MV-4-11 (cell line): ENCODE measurements at places on chromosomes 2 and 18.

GRCh38 chr2:78077633-78078032, 555.5 kb upstream of the LRRTM4 start:
- no peak for DNase-seq

DNA sequence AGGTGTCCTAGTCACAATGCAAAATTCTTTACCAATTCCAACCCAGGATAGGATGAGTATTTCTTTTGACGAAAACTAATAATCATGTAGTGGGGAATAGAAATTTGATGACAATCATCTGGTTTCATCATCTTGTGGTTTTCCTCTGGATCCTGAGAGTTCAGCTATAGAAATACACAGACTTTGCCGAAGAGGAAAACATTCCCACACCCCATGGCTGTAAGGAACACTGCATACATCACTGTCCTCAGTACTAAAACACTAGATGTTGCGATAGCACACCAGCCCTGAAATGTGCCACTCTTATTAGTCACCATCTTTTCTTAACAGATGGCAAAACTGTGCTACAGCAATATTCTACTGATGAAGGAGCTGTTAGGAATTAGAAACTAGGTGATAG, 29.4 kb downstream of the CERKL start:
- no peak for DNase-seq

GRCh38 chr18:34651586-34652369, 58.3 kb upstream of the DTNA start:
- DNase-seq, result peak; percentile 43

DNA sequence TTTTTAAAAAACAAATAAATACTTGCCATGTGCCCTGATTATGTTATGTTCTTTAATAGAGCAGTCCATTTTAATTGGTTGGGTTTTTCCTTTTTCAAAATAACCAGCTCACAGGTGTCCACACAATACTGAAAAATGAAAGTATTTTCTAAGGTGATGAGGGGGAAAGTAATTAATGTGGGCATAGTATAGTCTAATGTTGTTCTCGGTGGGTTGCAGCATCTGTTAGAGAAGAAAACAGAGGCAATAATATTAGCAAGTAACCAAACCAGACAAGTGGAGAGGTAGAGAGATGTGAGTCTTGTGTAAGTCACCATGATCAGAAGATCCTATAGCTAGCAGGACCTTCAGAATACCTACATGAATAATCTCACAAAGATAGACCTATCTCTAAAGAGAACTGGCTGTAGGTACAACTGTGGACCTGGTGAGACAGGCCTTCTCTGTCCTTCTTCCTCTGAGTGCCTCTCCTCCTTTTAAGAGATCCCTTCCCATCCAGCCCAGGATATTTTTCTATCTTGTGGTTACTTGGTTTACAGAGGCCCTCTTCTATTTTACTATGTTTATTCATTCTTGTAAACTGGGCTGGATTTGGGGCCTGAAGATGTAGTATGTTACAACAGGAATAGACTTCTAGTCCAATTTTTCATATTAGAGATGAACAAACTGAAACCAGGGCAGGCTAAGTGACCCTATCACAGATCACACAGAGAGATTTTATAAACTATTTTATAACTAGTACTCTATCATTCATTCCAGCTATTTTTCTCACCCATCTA, 67.1 kb upstream of the MSTN start:
- no peak for DNase-seq

DNA sequence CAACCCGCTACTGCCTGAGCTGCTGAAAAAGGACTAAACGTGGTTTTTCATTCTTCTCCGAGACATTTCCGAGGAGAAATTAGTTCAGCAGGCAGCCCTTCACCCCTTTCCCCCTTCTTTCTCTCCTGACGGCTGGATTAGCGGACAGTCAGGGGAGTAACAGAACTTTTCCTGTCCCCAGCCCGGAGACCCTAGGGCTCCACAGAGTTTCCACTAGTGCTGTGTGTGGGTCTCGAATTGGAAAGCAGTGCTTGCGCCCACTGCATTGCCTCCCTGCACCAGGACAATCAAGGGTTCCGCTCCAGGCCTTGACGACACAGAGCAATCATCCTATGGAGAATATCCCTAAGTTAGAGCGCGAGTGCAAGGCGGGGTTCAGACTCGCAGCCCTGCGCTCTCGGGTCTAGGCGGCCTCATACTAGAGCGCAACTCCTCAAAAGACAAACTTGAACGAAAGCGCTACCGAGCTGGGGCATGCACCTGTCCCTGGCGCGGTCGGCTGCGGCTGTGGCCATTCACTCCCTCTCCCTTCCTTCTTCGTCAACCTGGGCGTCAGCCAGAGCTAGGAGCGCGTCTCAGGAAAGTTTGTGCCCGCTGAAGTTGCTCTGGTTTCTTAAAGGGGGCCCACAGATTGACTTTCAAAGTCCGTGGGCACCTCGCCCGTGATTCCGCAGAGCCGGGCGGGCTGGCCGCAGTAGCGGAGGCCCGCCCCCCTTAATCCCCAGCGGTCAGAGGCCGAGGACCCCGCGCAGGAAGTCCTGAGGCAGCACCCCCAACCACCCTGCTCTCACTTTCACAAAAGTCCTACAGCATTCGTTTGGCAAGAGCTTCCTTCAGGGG, 801 bp downstream of the OSR1 start:
- no peak for DNase-seq

- no peak for DNase-seq
These were observed 262.6 kb downstream of the MREG start for GRCh38 chr2:215750763-215751162.

DNA sequence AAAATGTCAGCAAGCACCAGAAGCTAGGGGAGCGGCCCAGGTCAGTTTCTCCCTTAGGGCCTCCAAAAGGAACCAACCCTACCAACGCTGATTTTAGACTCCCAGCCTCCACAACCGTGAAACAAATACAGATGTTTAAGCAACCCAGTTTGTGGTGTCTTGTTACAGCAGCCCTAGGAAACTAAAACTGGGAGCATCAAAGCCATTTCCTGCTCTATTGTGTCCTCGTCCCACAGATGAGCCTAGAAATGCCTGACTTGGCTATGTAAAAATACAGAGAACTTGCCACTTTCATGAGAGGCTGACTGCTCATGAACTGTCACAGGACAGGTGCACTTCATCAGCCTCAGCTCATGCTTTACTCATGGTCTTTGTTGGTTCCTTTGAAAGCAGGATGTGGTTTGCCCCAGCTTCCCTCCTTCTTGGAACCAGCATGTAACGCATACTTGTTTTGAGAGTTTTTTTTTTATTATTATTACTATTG, 97.6 kb upstream of the SLC39A10 start:
- DNase-seq, result peak; percentile 99

DNA sequence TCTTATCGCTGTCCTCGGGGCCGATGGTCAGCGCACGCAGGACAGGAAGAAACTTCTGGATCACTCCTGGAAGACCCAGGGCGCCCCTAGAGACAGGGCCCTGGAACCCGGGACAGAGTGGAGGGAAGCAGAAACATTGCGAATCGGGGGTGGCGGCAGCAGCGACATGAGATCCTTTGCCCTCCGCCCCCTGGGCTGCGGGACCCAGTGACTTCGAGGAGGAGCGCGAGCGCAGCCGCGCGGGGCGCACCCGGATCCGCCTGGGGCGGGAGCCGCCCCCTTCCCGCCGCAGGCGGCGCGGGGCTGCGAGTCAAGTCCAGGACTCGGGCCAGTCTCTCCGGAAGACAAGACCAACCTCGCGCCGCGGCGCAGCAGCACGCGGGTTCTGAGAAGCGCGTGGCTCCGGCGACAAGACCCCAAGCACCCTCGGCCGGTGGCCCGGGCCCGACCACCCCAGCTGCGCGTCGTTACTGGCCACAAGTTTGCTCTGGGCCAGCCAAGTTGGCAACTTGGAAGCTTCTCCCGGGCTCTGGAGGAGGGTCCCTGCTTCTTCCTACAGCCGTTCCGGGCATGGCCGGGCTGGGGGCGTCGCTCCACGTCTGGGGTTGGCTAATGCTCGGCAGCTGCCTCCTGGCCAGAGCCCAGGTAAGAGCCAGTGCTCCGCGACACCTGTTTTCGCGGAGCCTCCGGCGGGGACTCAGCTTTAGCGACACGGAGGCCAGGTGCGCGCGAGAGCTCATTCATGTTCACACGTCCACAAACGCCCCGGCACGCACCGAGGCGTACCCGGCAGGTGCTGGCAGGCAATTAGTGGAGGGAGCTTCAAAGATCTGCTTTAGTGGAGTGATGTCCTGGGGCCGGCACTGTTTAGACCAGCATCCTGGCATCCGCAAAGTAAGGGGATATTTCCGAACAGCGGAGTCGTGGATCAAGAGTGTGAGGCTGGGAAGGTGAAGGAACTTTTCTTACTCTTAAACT, at the start of gene PTH2R:
Gene PTH2R (plus strand): TSS at position 319 of the 978 bp plus-strand sequence. CDS start 252 bp downstream, at position 571.
- no peak for DNase-seq

GRCh38 chr2:168571061-168571460, 115.0 kb downstream of the CERS6 start:
- no peak for DNase-seq

GRCh38 chr2:219987830-219988229, 360.4 kb downstream of the SLC4A3 start:
- peak; percentile 11 for DNase-seq

DNA sequence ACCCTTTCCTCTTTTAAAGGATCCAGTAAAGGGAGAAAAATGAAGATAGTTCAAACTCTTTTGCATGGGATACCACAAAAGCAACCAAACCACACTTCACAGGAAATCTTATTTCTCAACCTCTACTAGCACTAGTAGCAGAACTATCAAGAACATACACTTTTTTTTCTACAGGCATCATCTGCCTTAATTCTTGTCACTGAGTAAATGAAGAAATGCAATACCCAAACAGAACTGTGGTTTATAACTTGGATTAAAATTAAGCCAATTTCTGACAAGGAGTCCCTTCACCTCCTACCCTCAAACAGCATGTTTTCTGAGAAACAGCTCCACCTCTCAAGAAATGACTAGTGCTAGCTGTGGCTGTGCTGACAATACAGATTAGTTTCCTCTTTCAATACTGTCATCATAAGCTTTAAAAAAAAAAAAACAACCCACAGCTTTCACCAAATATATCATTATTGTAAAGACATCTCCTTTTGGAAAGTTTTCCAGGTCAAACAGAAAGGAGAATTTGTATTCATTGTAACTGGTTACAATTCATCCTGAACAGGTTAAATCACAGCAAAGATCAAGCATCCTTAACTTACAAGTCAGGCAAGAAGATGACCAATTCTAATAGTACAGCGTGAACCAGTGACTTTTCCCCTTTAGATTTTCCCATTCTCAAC, 44.4 kb downstream of the PTPN2 start:
- DNase-seq, result peak; percentile 99

GRCh38 chr2:27506587-27506986, 9.9 kb downstream of the GCKR start:
- no peak for DNase-seq

GRCh38 chr2:164044622-164045021, 308.8 kb upstream of the FIGN start:
- DNase-seq, result no peak

DNA sequence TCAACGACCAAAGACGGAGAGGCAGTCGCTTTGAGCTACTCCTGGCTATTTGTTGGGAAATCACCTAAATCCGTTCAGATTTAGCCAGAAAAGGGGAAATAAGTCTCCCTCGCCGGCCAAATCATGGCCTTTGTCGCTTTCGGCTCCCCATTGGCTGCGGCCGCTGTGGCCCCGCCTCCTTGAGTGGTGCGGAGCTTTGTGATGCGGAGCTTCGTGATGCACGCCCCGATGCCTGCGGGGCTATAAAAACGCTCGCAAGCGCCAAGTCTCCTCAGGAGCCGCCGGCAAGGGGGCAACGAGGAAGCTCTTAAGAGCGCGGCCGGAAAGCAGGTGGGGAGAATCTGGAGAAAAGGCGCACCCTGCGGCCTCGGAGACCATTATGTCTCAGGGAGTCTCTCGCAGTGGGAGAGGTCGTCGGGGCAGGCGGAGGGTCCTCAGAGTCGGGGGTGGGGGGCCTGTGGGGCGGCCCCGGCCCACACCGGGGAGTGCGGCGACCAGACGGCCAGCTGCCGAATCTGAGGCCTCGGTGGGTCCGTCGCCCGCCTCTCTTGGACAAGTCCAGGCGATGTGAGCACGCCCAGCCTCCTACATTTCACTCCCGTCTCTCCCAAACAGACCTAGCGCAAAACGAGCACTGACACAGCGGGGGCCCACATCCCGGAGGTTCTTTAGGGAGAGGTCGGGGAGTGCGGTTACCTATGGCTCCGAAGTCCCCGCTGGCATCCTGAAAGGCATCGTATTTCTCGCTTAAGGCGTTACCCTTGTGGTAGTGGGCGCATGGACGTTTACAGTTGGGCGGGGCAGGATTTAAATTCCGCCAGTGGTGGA, at the start of gene CABYR:
Gene CABYR (plus strand): TSS at position 274 of the 828 bp plus-strand sequence. CDS start 4,053 bp downstream, outside the sequence.
- DNase-seq, result peak; percentile 85

- no peak for DNase-seq
These were observed 88.8 kb upstream of the ACVR2A start for GRCh38 chr2:147756069-147756468.

DNA sequence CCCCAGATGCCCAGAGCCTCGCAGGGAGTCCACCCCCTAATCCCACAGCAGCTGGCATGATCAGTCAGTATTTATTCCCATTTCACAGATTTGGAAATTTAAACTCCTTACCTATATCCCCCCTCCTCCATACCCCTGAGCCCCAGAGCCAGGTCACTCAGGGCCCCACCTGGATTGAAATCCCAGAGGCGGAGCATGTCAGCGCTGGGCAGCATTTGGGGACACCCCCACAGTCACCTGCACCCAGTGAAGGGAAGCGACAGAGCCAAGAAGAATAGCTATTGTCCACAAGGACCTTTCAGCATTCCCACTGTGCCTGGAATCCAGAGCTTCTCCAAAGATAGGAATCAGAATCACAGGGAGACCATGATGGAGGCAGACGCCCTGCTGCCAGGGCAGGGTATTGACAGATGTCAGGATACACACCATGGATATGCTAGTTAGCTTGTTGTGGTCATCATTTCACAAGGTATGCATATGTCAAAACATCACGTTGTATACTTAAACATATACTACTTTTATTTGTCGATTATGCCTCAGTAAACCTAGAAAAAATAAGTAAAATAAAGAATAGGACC, 968 bp upstream of the ASTL start:
- DNase-seq, result no peak

DNA sequence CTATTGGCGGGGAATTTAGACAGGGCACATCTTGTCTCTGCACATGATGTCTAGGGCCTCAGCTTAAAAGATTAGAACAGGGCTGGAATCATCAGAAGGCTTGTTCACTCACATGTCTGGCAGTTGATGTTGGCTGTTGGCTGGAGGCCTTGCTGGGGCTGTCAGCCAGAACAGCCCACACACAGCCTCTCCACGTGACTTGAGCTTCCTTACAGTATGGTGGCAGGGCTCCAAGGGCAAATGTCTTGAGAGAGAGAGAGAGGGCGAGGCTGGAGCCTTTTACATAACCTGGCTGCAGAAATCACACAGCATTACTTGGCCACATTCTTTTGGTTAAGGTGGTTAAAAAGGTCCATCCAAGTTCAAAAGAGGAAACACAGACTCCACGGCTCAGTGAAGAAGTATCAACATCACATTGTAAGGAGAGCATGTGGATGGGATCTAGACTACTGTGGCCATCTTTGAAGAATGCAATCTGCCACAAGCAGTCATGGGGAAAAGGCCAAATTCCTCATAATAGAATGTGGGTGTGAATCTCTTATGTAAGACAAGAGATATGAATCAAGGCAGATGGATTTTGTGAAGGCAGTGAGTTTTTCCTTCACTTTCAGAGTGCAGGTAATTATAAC, 30.4 kb downstream of the SRSF7 start:
- peak; percentile 17 for DNase-seq
